ENCODE measurements at places on chromosomes 3 and 15. TPM values are rescaled to one million over a fixed set of nuclear protein-coding genes. Genes with fewer than 3 reads are reported as not detected.

Gene FOXB1
- total RNA-seq: not detected

Gene PLA2G4E
- not detected for total RNA-seq

- DNase-seq: peak; percentile 50
These were observed 5.9 kb downstream of the CGNL1 start for GRCh38 chr15:57382215-57382614.

DNA sequence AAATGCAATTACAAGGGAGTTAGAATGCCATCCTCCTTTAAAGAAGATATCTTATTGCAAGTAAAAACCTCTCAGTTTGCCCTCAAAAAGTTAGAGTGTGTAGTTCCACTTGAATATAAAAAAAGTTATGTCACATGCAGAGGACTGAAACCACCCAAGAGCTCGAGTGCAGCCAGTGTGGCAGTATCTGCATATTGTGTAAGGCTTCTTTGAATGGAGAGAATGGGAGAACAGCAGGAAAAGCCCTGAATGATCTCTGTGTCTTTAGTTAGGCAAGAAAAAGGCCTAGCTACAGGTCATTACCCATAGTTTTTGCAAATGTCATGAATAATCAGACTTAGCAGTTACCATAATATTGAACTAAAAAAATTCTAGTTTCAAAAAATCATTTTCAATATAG is 13.9 kb upstream of the TEX9 start:
- DNase-seq: no peak

- no peak for DNase-seq
These were observed 205.6 kb downstream of the VGLL3 start for GRCh38 chr3:86785386-86785785.

DNA sequence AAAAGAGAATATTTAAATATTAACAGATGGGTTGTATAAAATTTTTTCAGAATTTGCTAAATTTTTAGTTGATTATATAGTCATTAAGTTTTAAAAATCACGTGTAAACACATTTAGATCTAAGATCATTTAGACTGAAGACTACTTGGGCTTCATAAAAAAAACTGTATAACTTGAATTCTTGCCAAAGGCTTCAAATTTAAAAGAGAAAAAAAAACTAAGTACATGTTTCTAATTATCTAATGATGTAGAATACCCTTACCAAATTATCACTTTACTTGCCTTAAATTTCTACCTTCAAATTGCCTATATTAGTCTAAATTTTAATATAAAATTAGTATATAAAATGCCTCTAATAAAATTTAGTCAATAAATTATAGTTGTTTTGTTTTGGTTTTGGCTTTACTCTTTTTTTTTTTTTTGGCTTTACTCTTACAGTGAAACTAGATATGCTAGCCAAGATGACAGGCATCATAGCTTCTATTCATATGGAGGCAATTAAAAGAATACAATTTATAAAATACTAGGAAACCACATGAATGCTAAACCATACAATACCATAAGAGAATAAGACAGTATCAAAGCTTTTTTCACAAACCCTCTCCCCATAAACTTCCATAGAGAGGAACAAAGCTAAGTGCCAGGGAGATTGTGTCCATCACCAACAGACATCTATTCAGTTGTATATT is 183.1 kb upstream of the KCNMB2 start:
- no peak for DNase-seq

DNA sequence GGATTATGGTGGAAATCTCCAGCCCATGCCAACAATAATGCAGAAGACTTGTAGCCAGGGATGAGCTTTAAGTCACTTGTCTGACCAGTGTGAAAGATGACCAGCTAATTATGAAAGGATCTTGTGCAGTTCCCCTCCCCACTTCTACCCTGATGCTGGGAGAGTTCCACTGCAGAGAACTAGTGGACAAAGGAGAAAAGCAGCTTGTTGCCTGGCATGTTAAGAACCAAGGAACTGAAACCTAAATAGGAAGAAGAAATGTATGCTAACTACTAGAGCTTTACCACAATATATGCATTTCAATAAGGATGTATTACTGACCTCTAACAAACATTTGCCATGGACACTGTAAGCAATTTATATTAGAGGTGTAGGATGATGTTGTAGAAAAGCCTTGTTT is 52.2 kb upstream of the CSTA start:
- no peak for DNase-seq

Data from pancreas (tissue), 10 donors.